Lower lobe of right lung (tissue), 2 donors: ENCODE measurements at places on chromosomes 16 and 17.

GRCh38 chr16:69123910-69124309 lies 8.5 kb downstream of the CHTF8 start:
- no peak for DNase-seq

- DNase-seq = no peak
Measured at GRCh38 chr16:11484691-11485258, 101.9 kb downstream of the LITAF start.

DNA sequence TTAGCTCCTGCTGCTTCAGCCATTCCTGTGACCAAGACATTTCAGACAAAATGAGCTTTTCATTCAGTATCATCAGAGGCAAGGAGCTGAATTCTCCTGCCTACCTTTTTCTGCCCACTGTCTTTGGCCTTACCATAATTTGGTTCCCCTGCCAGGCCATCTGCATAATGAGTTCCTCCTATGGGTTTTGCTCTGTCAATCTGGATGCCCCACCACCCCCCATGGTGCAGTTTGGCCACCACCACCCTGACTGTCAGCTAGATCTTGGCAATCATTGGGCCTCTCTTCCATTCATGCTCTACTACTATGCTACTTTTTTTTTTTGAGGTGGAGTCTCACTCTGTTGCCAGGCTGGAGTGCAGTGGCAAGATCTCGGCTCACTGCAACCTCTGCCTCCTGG lies 169.2 kb upstream of the ZKSCAN2 start:
- no peak for DNase-seq

GRCh38 chr16:17499223-17499902 lies 28.6 kb upstream of the XYLT1 start:
- DNase-seq = no peak

DNA sequence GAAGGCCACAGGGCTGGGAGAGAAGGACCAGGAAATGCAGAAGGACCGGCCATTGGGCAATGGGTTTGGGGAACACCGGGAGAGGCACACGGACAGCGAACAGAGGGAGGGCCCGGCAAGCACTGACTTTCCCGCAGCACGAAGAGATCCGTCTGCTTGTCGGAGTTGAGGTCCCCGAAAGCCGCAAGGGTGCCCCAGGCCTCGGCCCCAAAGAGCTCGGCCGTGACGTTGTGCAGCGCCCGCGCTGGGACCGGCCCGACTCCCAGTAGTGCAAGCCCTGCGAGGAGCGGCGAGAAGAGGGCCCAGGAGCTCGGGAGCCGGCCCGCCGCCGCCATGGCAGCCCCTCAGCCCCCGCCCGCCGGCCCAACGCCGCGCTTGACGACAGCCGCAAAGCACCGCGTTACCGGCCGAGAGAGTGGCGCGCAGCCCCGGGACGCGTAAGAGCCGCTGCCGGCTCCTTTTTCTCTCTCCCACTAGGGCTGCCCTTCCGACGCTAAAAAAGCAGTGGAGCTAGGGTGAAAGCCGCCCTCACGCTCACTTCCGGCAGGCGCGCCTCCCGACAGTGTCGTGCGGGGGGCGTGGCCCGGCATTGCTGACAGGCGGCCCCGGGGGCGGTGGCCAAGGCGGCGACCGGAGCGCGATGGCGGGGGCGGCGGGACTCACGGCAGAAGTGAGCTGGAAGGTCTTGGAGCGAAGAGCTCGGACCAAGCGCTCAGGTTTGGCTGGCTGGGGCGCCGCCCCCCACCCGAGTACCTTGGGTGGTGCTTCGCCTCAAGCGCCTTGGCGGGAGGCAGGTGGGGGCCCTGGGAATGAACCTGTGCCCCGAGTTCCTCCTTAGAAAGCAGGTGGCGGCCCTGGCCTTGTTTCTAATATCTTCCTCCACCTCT lies at the start of the genes ITFG1 and PHKB:
Gene ITFG1, minus strand, starts transcription at position 353 of the 887 bp plus-strand sequence. Its CDS starts 18 bp downstream, at position 335.
Gene PHKB, plus strand, starts transcription at position 621 of the 887 bp plus-strand sequence. Its CDS starts 20 bp downstream, at position 641.
- DNase-seq = peak; percentile 96

- DNase-seq = no peak
Measured at GRCh38 chr17:59399914-59400313, 68.5 kb downstream of the YPEL2 start.

GRCh38 chr17:72545766-72546165 lies 424.9 kb downstream of the SOX9 start:
- no peak for DNase-seq

DNA sequence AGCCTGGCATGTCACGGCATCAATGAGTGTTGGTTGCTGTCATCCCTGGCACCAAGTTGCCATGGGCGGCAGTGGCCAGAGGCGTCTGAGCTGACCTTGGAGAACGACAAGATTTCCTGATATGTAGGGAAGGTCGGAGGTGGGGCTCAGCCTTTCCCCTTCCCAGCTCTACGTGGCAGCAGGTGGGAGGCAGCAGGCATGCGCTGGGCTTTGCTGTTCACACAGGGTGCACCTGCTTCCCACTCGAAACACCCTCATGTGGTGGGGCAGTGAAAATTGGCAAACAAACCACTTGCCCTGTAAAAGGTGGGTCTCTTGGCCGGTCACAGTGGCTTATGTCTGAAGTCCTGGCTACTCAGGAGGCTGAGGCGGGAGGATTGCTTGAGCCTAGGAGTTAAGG lies 12.3 kb upstream of the TFAP4 start:
- DNase-seq = no peak

- DNase-seq = no peak
Measured at GRCh38 chr17:21193031-21193430, 20.9 kb downstream of the TMEM11 start.
